Right renal cortex interstitium (tissue), 3 donors: ENCODE measurements at places on chromosomes 12 and 14. TPM values are rescaled to one million over a fixed set of nuclear protein-coding genes. Genes with fewer than 3 reads are reported as not detected.

GRCh38 chr12:70590549-70591226 lies 46.5 kb downstream of the PTPRB start:
- DNase-seq, result no peak

DNA sequence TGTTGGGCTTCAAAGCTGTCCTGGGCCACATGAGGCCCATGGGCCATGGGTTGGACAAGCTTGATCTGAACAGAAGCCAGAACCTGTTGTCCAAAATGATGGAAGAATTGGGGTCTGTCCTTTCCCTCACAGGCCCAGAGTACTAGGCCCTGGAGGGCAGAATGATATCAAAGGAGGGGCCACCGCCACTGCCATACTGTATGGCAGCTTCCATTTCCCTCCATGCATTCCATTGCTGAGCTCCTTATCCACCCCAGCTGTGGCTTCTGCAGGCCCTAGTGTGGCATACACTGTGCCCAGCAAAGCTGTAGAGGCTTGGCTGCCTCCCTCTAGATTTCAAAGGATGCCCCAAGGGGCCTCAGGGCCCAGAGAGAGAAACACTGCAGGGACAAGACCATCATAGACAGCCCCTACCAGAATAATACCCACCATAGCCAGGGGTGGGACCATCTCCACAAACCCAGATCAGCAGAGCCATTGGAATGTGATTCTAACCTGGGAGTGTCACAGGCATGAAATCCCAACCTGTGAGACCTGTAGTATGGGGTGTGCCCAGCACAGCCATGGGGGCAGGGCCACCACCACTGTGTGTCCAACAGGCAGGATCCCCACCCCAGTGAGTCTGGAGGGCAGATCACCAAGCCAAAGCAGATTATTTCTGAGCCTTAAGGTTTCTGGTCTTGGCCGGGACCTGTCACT lies 61.4 kb upstream of the BEGAIN start:
- no peak for DNase-seq

DNA sequence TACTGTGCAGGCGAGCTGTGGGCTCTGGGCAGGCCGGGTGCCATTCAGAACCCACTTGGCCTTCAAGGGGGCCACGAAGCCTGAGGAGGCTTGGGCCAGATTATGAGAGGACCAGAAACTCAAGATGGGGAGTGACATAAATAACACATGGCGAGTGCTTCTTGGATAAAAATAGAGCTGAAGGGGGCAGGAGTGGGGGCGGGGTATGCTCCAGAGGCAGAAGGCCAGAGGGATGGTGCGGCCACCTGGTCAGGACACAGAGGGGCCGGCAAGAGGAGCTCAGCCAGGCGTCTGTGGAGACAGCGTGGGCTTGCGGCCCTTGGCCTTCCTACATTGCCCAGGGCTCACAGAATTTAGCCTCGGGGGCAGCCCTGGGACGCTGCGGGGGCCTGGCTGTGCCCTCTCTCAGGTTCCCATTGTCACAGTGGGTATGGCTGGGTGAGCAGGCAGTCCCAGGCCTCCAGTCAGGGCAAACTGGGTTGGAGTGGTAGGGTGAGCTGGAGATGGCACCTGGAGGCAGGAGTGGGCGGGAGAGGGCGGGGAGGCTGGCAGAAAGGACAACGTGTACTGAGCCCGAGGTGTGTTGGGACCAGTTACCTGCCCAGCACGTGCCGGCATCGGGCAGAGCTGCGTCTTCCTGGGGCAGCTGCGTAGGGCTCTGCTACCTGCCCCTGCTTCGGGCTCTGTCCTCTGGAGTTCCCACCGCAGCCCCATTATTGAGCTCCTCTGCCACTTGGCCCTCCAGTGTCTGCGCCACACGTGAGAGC lies 7.4 kb upstream of the SLC25A29 start:
- no peak for DNase-seq

DNA sequence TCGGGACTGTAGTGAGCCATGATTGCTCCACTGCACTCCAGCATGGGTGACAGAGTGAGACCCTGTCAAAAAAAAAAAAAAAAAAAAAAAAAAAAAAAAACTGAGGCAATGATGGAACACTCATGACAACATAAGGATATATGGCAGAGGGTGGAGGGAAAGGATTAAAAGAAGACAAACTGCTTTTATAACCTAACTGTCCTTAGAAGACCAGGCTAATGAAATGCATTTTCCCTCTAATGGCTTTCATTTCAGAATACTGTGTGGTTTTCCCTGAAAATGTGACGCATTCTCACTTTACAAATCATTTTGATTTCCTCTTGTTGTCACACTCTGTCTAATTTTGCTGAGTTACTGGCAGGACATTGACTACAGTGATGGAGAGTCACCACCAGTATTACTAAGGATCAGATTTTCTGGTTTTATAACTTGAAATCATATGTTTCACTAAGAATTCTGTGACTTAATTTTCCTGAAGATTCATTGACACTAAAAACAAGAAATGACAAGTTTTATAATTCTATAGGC lies 137.6 kb upstream of the SSTR1 start:
- no peak for DNase-seq

GRCh38 chr14:104639885-104640548 lies 35.4 kb upstream of the TMEM179 start:
- no peak for DNase-seq

- DNase-seq, result no peak
These were observed 563 bp upstream of the STXBP6 start for GRCh38 chr14:25050269-25051150.

DNA sequence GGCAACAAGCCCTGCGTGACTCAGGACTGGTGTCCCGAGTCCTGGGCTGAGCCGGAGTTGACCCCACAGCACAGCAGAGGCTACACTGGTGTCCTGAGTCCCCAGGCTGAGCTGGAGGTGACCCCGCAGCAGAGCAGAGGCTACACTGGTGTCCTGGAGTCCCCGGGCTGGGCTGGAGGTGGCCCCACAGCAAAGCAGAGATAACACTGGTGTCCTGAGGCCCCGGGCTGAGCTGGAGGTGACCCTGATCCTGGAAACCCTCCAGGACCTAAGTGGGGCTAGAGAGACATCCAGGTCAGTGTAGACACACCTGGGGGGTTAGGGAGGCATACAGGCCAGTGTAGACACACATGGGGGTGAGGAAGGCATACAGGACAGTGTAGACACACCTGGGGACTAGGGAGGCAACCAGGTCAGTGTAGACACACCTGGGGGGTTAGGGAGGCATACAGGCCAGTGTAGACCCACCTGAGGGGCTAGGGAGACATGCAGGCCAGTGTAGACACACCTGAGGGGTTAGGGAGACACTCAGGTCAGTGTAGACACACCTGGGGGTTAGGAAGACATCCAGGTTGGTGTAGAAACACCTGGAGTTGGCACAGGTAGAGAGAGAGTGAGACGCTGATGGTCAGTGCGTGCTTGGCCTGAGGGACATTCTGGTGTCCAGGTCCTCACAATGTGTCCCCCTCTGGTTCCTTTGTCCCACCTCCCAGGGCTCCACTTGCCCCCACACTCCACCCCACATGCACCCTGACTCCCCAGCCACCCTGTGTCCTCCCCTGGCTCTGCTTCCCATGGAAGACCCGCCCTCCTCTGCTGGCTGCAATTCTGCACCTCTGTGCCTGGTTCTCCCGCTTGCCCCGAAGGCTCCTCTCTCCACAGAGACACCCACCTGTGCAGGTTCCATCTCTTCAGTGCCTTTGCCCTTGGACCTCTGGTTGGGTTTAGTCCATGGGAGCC lies 321.6 kb upstream of the SFSWAP start:
- no peak for DNase-seq

DNA sequence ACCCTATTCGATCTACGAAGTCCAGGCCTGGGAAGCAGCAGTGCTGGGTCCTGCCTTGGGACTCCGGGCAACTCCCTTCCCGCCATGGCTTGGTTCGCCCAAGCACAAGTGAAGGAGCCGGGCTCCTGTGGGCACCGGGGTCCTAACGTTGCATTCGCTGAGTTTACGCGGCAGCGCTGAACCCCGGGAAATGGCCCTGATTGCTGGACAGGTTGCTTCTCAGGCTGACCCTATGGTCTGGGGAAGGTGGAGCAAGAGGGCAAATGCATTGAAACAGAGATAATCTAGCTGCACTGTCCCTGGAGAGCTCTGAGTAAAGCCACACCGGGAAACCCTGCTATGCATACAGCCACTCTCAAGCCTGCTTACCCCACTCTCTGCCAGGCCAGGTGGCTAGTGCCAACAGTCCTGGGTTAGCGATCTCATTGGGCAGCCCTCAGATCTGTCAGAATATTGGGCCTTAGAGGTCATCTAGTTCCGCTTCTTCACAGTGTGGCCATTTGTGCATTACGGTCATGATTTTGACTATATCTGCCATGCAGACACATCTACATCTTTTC lies 11.3 kb downstream of the SYNE3 start:
- no peak for DNase-seq

GRCh38 chr14:76253111-76253510 lies 101.4 kb downstream of the GPATCH2L start:
- DNase-seq, result no peak

GRCh38 chr12:124742678-124743077 lies 121.0 kb downstream of the SCARB1 start:
- DNase-seq, result no peak

DNA sequence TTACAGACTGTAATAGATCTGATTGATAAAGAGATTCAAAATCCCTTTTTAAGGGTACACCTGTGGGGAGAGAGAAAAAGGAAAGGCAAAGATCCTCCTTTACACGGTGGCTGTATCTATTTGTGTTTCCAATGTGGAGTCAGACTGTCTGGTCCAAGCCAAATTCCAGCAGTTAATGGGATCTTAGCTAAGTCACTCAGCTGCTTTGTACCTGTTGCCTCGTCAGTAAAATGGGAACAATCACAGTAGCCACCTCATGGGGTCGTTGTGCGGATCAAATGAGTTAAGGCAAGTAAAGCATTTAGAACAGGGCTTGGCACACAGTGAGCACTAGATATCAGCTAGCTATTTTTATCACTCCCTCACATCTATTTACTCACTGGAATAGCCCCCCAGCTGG lies 46.9 kb downstream of the EFCAB11 start:
- no peak for DNase-seq

DNA sequence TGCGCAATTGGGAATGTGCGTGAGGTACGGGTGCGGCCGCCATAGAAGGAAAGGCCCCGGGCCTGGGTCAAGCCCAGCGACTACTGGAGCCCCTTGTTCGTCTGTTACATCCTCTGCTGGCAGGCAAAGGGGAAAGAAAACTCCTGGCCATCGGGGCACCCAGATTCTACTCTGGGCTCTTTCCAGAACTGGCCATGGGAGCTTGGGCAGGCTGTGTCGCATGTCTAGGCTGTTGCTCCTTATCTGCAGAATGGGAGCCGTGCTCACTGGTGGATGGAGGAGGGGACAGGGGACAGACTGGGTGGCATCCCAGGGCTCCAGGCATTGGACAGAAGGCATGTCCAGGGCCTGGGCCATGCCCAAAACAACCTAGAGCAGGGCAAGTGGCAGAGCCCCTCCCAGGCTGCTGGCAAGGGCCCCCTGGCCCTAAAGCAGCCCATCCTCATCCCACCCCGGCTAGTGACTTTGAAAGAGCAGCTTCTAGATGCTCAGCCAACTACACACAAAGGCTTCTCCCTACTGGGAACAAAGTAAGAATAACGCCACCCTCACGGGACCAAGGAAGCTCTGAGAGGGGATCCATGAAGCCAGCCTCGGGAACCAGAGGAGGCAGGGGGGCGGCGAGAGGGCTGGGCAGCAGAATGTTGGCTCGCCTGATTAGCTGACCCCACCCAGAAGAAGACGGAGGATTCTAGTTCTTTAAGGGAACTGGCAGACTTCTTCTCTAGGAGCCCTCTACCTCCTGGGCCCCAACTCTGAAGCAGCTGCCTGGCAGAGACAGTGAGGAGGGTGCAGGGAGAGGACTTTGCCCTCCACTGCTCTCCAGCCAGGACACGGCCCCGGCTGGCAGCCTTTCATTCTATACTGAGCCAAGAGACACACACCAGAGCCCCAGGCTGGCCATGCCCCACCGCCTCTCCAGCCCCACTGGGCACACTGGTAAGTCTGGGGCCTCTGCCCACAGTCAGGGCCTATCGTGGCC lies 96.8 kb downstream of the SINHCAF start:
- DNase-seq, result no peak

DNA sequence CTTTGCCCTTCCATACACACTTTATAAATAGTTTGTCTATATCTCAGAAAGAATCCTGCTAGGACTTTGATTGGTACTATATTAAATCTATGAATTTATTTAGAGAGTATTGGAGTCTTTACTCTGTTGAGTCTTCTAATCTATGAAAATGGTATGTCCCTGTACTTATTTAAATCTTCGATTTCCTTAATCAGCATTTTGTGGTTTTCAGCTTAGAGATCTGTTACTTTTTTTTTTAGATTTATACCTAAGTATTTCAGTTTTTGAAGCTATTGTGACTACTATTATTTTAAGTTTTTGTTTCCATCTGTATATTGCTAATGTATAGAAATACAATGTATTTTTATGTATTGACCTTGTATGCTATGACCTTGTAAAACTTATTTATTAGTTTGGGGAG lies 13.4 kb upstream of the IFI27L2 start:
- DNase-seq, result no peak

DNA sequence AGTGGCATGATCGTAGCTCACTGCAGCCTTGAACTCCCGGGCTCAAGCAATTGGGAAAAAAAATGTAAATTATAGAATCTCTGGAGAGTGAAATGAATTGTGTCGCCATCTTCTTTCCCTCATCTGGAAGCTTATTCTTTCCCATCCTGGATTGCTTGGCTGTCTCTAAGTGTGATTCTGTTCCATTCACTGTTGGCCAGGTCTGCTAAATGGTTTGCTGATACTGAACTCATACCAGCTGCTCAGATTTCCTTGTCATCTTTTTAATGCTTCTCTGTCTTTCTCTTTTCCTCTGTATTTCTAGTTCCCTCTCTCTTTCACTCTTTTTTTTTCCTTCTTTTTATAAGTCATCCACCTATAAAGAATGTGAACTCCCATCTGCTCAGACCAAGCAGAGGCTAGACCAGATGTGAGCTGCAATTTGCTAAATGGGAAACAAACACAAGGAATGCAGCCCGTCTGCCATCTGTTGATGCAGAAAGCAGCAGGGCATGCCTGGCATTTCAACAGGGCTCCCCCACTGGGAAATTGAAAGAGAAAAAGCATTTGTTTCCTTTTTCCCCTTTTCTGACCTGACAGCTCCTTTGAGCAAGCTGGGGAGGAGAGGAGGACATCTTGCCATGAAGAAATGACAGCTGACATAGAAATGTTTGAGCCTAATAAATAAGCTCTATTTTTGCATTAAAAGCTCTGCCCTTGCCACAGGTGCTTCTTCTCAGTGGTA lies 1823.6 kb upstream of the FLRT2 start:
- no peak for DNase-seq

DNA sequence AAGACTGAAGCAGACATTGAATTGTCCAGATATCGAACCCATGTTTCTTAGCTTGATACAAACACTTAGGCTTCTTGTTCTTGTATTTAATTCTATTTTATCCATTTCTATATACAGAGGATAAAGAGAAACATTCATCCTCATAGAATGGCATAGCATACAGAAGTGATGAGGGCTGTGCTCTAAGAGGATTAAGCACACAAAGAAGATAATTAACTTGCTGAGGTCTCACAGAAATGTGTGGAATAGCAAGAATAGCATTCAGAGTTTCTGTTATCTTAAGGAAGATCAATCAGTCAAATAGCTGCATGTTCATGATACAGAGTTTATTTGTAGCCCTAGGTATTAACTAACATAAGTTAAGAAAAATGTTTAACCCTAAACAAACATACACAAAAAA lies 27.3 kb upstream of the STRAP start:
- DNase-seq, result no peak

- no peak for DNase-seq
These were observed 17.0 kb downstream of the FGD6 start for GRCh38 chr12:95200128-95200894.

Gene TNFRSF1A
- polyA plus RNA-seq, result 101 TPM

Gene ITGA7
- 27.7 TPM for polyA plus RNA-seq

Gene FAM186B
- 0.76 TPM for polyA plus RNA-seq

Gene LRIG3
- 34.1 TPM for polyA plus RNA-seq

Gene METTL17
- 89.3 TPM for polyA plus RNA-seq

Gene CCDC184
- polyA plus RNA-seq, result 0.31 TPM

Gene MGST1
- 43.0 TPM for polyA plus RNA-seq
